ENCODE measurements at places on chromosomes 1 and 21. TPM values are rescaled to one million over a fixed set of nuclear protein-coding genes. Genes with fewer than 3 reads are reported as not detected.

The SELL gene
- total RNA-seq = not detected

DNA sequence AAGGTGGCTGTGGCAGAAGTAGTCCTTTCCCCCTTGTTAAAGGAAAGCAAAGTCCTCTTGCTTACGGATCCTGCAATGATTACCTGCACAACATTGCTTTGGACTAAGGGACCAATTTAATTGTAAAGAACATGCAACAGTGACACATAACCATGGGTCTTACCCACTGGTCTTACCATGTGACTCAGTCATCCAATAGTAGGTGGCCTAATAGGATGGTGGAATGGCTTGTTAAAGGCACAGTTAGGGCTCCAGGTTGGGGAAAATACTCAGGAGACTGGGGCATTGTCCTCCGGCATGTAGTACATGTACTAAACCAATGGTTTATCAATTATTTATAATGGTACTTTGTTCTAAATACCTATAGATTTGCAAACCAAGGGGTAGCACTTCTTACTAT lies 2.1 kb upstream of the YIPF1 start:
- DNase-seq = no peak

GRCh38 chr1:56948403-56949023 lies 17.3 kb downstream of the C8B start:
- DNase-seq = no peak

GRCh38 chr1:15626269-15626950 lies 9.2 kb downstream of the DDI2 start:
- DNase-seq = no peak

GRCh38 chr1:183023146-183023600 lies at the start of gene LAMC1:
TSS of gene LAMC1 (plus strand) at chr1:183023420. CDS start at chr1:183023717, 297 bp downstream.
- peak; percentile 90 for DNase-seq
